Left cardiac atrium (tissue), 4 donors: ENCODE measurements at places on chromosomes 4 and X.

- DNase-seq: no peak
Observed at GRCh38 chr4:178554352-178554751, 1112.1 kb upstream of the AGA start.

DNA sequence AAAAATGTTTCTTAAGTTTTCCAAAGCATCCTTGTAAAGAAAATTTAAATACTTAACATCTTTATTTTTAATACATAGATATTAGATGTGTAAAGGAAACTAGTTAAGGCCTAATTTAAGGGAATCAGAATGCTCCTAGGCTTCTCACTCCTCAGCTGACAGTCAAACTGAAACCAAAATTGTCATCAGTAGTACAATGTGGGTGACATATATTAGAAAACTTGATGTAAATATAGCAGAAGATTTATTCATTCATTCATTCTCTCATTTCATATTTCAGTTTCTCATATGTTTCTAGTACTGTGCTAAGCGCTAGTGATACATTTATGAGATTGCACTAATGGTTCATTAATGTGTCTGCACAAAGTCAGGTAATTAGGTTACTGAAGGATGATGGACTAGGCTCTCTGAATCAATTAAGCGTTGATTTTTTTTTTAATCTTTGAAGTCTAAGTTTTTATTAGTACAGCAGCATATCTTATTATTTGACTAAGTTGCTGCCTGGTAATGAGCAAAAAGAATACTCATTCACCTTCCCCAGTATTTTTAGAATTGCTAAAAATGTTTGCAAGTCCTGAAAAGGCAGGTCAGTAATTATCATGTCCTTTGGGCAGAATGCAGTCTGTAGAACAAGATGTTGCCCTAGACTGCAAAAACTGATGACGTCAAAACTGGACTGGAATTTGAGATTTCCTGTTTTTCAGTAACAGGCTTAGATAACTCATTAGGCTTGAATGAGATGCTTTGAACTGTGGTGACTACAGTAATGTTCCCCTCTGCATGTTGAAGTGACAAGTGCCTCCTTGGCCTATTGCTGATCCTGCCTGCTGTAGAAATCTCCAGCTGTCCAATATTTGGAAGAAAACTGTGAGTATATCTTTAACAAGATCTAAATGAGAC, 128.7 kb downstream of the ARHGAP24 start:
- DNase-seq: no peak

- no peak for DNase-seq
Observed at GRCh38 chrX:7435822-7436221, 287.9 kb upstream of the PUDP start.

DNA sequence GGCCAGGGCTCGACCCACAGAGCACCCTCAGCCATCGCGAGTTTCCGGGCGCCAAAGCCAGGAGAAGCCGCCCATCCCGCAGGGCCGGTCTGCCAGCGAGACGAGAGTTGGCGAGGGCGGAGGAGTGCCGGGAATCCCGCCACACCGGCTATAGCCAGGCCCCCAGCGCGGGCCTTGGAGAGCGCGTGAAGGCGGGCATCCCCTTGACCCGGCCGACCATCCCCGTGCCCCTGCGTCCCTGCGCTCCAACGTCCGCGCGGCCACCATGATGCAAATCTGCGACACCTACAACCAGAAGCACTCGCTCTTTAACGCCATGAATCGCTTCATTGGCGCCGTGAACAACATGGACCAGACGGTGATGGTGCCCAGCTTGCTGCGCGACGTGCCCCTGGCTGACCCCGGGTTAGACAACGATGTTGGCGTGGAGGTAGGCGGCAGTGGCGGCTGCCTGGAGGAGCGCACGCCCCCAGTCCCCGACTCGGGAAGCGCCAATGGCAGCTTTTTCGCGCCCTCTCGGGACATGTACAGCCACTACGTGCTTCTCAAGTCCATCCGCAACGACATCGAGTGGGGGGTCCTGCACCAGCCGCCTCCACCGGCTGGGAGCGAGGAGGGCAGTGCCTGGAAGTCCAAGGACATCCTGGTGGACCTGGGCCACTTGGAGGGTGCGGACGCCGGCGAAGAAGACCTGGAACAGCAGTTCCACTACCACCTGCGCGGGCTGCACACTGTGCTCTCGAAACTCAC, 3.6 kb downstream of the MID1IP1 start:
- DNase-seq: peak; percentile 62

- no peak for DNase-seq
Observed at GRCh38 chr4:146158036-146158745, 17.3 kb upstream of the LSM6 start.

- no peak for DNase-seq
Observed at GRCh38 chr4:5992828-5993321, 25.4 kb downstream of the C4orf50 start.

DNA sequence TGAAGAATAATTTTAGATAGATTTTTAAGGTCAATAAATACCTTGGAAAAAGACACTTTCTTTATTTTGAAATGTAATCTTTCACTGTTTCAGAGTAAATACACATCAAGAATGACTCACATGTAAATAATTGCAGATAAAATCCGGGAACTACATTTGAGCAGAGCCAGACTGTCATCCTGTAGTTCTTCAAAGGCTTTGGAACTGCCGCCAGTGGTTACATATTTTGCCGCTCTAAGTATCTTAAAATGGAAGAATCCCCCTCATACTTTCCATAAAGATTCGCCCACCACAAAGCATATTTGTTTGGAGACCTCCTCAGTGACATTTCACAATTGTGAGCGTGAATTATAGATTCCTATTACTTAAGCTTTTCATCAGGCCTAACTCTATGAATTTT, 607.8 kb upstream of the ZFP42 start:
- no peak for DNase-seq

- peak; percentile 43 for DNase-seq
Observed at GRCh38 chr4:183099537-183100297, 660 bp downstream of the WWC2 start.

- DNase-seq: no peak
Observed at GRCh38 chr4:3042226-3042625, 32.1 kb downstream of the HTT-AS start.

DNA sequence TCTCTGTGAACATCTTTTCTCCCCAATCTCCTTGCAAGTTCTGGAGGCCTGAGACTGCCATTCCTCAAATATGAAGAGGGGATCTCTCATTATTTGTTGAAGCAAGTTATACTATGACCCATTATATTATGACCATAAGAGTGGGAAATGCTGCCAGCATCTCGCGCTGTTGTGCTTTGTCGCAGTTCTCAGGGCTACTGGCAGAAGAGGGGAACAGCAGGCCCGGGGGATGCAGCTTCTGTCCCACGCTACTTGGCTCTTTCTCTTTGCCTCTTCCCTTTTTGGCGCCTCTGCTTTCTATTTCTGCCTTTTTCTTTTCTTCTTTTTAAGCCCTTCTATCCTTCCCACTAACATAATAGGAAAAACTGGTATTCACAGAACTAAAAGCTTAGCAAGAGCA, 64.2 kb downstream of the GEMIN8 start:
- DNase-seq: no peak

GRCh38 chrX:15165832-15166231, 104.1 kb downstream of the ASB9 start:
- DNase-seq: no peak

DNA sequence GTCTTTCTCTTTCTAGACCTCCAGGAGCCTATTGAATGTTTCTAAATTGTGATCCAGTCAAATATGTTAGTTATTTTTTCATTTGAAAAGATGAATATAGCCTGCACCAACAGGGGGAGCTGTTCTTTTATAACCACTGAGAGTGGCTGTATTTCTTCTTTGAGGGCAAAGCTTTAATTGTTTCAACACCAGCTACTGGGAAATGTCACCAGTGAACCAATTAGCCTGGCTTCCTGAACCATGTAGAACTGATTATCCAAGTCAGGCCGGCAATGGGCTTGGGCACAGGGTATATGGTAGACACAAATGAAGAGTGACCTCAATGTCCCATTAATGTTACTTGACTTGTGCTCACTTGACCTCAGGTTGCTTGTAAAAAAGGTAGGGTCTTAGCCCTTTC, 4.8 kb upstream of the DAPP1 start:
- no peak for DNase-seq

GRCh38 chr4:183347146-183347545, 24.9 kb upstream of the CLDN24 start:
- no peak for DNase-seq

DNA sequence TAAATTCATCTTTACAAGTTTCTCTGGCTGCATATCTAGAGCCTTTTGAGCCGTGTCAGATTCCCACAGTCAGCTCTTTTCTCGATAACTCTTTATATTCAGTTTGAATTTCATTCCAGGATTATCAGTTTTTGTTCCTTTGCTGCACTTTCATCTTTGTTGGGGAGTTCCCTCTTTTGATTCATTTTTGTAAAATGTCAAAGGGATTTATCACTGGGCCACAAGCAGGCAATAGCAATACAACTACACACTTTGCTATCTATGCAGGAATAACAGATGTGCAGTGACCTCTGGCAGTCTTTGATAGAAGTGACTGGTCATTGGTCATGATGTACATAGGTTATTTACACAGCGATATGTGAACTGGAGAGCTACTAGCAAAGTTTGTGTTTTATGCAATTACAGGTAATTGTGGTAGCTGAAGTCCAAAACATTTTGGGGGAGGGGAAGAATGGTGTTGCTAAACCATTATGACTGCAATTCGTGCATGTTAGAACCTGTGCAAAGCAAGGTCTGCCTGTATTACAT, 43.8 kb downstream of the HPGDS start:
- no peak for DNase-seq

DNA sequence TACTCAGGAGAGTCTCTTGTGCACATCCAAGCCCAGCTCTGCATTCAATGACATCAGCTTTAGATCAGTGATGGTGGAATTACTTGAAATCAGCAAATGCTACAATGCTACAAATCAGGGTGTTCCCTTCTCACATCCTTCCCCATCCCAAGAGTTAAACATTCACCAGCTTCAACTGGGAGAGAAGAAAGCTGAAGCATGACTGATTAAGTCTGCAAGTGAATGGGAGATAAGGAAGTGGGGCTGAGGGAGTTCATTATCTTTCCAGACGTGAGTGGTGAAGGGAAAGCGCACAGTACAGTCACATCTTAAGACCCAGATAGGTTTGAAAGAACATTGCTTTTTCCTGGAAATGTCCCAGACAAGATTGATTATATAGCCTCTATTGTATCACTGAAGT, 26.2 kb upstream of the MAP9 start:
- no peak for DNase-seq

- DNase-seq: no peak
Observed at GRCh38 chrX:99705701-99706100, 704.4 kb downstream of the PCDH19 start.

GRCh38 chr4:178784491-178784890, 1342.3 kb upstream of the AGA start:
- no peak for DNase-seq

DNA sequence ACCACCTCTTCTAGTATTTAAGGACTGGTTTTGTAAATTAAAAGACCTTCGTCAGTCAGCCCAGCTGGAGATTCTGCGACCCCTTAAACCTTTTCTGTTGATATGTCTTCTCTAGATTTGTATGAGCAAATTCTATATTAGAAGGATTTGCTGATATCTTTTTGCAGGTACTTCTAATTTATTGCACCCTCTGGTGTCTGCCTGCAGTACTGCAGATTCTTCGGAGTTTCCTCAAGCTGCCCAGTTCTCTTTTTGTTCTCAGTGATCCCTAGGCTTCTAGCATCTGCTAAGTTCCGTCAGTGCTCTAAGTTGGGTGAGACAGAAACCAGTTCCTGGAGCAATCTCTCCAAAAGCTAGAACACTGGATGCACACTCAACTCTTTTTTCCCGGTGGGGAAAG, 545.2 kb downstream of the C4orf33 start:
- peak; percentile 30 for DNase-seq

DNA sequence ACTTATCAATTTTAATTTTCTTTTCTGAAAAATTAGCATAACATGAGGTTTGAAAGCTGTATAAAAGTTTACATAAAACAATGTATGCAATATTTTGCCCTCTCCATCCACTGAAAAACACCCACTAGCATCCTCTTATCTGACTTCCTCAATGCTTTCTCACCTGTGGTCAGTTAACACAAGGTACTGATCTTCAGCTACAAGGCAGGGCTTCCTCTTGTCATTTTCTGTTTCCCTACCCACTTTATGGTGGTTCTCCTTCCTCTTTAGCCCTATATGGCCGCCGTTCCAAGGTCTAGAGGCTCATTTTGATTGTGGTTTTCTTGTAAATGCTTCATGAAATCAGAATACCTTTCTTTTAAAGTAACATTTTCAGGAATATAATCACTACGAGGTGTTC, 618.6 kb upstream of the CPEB2 start:
- DNase-seq: no peak

- DNase-seq: no peak
Observed at GRCh38 chr4:5203993-5204310, 152.7 kb downstream of the STK32B start.

- DNase-seq: no peak
Observed at GRCh38 chrX:18406531-18407266, 18.7 kb upstream of the CDKL5 start.

- DNase-seq: no peak
Observed at GRCh38 chr4:121654738-121655137, 42.0 kb downstream of the ANXA5 start.

GRCh38 chr4:52989865-52990264, 127.7 kb downstream of the RASL11B start:
- DNase-seq: no peak

DNA sequence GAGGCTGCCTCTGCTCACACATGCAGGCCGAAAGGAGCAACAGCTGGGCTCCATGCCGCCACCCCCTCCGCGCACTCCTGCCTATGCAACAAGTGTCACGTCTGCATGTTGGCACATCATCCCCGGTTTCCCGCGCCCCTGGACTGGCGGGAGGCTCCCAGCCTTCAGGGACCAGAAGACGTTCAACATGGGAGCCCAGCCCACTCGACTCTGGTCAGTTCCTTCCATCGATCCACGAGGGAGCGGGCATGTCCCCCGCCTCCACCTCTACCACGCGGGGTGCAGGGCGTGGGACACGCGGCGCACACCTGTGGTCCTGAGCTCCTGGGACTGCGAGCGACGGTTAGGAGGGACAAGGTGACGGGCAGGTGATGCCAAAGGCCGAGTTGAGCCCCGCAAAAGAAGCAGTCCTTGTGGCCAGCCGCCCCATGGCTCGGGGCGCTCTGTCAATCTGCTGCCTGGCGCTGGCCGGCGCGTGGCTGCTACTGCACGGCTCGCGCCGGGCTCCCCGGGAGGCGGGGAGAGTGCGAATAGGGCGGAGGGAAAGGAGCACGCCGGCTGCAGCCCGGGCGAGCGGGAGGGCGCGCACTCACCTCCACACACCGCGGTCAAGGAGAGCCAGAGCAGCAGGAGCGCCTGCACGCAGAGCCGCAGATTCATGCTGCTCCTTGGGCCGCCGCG, 645 bp downstream of the APLN start:
- no peak for DNase-seq

- no peak for DNase-seq
Observed at GRCh38 chr4:86523333-86523732, 70.8 kb upstream of the PTPN13 start.

- no peak for DNase-seq
Observed at GRCh38 chrX:124194901-124195300, 137.6 kb upstream of the TEX13D start.

DNA sequence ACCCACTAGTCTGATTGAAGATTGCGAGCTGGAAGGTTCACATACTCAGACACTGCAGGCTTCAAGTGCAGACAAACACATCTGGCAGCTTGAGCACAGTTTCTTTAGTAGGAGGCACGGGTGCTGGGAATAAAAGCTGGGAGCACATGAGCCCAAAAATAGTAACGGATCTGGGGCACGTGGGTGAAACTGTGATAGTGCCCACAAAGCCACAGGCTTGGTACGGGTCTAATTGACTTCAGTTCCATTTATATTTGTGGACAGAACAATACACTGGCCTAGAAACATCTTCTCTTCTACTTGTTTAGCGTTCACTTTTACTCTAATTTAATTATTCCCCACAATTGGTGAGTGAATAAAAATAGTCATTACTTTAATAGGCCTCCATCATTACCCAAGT, 2370.7 kb downstream of the PCDH7 start:
- DNase-seq: no peak
